Activated naive CD8-positive, alpha-beta T cell treated with anti-CD3 and anti-CD28 coated beads, Interleukin-2, amount 10 ng/mL, durations not matched to agents 7 days and 5 days (primary cell): ENCODE measurements at places on chromosomes 2 and 18. TPM values are rescaled to one million over a fixed set of nuclear protein-coding genes. Genes with fewer than 3 reads are reported as not detected.

Gene TTN
- 11.9 TPM for total RNA-seq

Gene THAP4
- 35.0 TPM for total RNA-seq

Gene RUFY4
- 3.0 TPM for total RNA-seq

Gene PAIP2B
- 4.2 TPM for total RNA-seq

Gene CXCR2
- total RNA-seq = 0.57 TPM

Gene REG3G
- total RNA-seq = not detected

DNA sequence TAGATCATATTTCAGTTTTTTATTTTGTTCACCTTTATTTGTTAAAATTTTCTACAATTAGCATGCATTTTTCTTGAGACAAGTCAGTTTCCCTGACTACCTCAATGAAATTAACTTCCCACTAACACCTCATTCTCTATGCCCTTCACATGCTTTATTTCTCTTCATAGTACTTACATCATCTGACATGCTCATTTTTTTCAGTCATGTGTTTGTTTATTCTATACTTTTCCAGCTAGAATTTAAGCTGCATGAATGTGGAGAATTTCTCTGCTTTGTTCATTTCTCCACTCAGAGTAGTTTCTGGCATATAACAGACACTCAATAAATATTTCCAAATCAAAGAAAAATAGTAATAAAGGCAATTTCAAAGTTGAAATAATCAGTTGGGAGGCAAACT, 78.9 kb upstream of the SCN7A start:
- no peaks in the 10 kb centered on the region for H3K4me1 ChIP-seq
- no peak overlapping the region for H3K4me3 ChIP-seq
- no peaks in the 10 kb centered on the region for H3K36me3 ChIP-seq
- no peak for DNase-seq
- H3K27ac ChIP-seq = no peak overlapping the region

GRCh38 chr2:720842-721241, 43.6 kb upstream of the TMEM18 start:
- H3K36me3 ChIP-seq = no peaks in the 10 kb centered on the region
- no peak overlapping the region for H3K27ac ChIP-seq

GRCh38 chr18:49616618-49617328, 54.9 kb downstream of the LIPG start:
- DNase-seq = no peak
- no peak overlapping the region for H3K27ac ChIP-seq
- peaks cover 2% of the 10 kb centered on the region for H3K36me3 ChIP-seq
- H3K4me3 ChIP-seq = no peak overlapping the region
- peaks cover 4% of the 10 kb centered on the region for H3K4me1 ChIP-seq

- no peak overlapping the region for H3K27ac ChIP-seq
- no peaks in the 10 kb centered on the region for H3K27me3 ChIP-seq
- DNase-seq = no peak
- H3K36me3 ChIP-seq = no peaks in the 10 kb centered on the region
- H3K4me1 ChIP-seq = peaks cover 9% of the 10 kb centered on the region
Measured at GRCh38 chr2:206983161-206983859, 44.0 kb downstream of the CPO start.

GRCh38 chr2:59177748-59178147, 936.6 kb upstream of the FANCL start:
- no peaks in the 10 kb centered on the region for H3K4me1 ChIP-seq
- no peaks in the 10 kb centered on the region for H3K27me3 ChIP-seq
- H3K4me3 ChIP-seq = no peak overlapping the region
- DNase-seq = no peak

DNA sequence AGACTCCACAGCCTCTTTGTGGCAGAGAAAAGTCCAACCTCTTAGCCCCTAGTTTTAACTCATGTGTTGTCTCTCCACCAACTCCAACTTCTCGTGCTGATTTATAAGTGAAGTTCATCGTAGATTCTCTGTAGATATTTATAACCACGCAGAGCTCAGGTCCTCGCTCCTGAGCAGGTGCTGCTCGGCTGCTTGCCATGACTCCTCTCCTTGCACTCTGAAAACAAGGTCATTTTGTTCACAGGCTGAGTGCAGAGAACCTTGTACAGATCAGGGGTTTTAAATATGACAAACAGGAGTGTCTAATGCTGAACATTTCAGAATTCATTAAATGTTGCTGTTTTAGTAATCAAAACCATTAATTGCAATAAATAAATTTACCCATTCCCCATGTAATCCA, 330.8 kb upstream of the GYPC start:
- peaks cover 7% of the 10 kb centered on the region for H3K4me1 ChIP-seq
- DNase-seq = no peak
- H3K27me3 ChIP-seq = no peaks in the 10 kb centered on the region
- H3K36me3 ChIP-seq = no peaks in the 10 kb centered on the region

DNA sequence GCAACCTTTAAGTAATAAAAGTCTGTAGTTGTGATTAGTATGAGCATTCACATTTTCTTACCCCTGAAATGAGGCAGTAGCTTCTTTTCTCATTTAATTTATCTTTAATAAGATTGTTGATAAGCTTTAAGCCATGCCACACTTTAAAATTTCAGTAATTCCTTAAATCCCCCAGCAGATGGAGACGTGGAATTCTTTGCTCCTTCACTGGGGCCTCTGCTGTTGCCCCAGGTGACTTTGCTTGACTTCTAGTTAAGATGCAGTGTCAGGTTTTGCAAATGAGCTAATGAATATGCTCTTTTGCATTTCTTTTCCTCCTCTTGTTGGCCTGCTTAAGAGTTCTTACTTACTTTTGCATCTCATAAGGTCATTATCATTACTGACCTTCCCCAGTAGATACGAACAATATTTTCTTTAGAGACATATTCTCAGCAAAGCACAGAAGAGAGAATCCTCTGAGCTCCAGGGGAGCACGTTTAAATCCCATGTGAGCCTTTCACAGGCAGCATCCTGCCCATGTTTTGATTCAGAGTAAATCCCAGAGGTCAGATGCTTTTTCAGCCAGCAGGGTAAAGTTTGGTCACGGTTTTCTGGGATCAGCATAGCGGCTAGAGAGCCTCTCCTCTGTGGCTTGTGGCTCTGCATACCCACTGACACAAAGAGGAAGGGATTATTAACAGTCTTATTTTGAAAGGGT, 222.9 kb downstream of the PTPRM start:
- no peaks in the 10 kb centered on the region for H3K27me3 ChIP-seq
- H3K36me3 ChIP-seq = no peaks in the 10 kb centered on the region
- no peaks in the 10 kb centered on the region for H3K4me1 ChIP-seq
- no peak overlapping the region for H3K27ac ChIP-seq
- H3K4me3 ChIP-seq = no peak overlapping the region

DNA sequence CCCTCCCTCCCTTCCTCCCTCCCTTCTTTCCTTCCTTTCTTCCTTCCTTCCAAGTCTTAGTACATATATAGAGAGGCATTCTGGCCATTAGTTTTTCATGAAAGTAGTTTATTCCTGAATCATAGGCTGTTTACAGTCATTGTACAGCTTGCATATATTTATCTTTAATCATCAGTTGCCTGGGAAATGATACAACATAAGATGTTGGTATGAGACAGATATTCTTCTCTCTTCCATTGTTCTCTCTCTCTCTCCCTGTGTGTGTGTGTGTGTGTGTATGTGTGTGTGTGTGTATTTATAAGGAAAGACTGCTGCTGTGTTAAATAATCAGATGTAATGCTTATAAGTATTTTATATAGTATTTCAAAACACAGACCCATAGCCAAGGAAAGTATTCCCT, 289.8 kb upstream of the UBE2E3 start:
- no peaks in the 10 kb centered on the region for H3K36me3 ChIP-seq
- H3K27me3 ChIP-seq = no peaks in the 10 kb centered on the region

- no peak overlapping the region for H3K27ac ChIP-seq
- DNase-seq = no peak
- H3K4me1 ChIP-seq = peaks cover 5% of the 10 kb centered on the region
- H3K27me3 ChIP-seq = no peaks in the 10 kb centered on the region
Measured at GRCh38 chr2:10287761-10288160, 14.9 kb upstream of the HPCAL1 start.

DNA sequence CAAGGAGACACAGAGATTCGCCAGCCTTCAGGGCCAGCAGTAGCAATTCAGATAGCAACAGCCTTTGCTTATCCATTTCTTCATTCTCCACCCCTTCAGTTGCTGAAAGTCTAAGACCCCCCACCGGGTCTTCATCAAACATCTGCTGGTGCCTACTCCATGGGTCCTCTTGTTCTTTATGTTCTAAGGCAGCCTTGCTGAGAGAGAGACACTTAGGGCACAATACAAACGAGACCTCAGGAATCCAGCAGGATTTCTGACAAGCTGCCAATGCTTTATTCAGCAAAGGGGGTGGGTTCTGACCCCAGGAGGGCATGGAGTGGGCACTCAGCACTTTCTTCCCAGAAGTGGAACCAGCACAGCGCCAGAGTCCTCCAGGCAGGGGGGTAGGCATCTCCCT, 36.2 kb upstream of the CNGA3 start:
- H3K4me1 ChIP-seq = no peaks in the 10 kb centered on the region
- peaks cover 40% of the 10 kb centered on the region for H3K27me3 ChIP-seq
- no peak overlapping the region for H3K4me3 ChIP-seq
- no peak for DNase-seq

DNA sequence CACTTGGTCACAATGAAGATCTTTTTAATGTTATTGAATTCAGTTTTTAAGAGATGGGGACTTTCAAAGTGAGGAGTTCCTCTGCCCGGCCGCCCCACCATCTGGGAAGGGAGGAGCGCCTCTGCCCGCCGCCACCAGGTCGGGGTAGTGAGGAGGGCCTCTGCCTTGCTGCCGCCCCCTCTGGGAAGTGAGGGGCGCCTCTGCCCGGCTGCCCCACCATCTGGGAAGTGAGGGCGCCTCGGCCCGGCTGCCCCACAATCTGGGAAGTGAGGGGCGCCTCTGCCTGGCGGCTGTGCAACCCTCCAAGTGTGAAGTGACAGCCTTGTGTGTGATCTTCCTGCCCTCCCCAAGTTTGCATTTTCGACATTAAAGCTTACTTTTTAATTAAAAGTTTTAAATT, 899.3 kb downstream of the TRIB2 start:
- DNase-seq = no peak
- no peaks in the 10 kb centered on the region for H3K27me3 ChIP-seq
- no peaks in the 10 kb centered on the region for H3K4me1 ChIP-seq
- H3K27ac ChIP-seq = no peak overlapping the region
- H3K4me3 ChIP-seq = no peak overlapping the region

DNA sequence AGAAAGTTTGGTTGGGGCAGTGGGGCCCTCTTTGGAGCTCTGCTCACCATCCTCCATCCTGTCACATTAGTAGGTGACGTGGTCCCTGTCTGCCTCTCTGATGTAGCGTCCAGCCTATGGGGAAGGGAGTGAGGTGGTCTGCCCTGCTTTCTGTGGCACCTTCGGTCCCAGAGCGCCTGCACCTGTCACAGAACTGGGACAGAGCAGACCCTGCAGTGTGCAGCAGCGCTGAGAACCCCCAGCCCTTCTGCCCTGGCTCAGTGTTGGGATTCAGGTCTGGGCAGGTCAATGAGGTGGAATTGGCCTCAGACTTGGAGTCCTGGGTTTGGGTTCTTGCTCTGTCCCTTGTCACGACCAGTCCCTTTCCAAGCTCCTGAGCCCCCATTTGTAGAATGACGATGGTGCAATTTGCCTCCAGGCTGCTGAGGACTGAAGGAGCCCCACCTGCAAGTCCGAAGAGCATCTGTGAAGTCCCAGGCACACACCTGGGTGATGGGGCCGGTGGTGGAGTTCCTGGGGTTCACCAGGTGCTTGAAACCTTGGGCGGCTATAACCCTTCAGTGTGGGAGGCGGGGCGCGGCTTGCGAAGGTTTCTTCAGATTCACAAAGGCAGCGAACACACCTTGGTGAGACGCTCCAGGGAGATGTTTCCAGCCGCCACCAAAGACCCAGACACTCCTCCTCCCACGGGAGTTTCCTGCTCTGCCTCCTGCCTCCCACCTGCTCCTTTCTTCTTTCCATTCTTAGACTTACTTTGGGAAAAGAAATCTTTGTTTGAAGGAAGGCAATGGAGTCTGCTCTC, 265.4 kb upstream of the HDAC4 start:
- H3K4me3 ChIP-seq = no peak overlapping the region
- H3K27ac ChIP-seq = no peak overlapping the region
- DNase-seq = no peak
- H3K36me3 ChIP-seq = no peaks in the 10 kb centered on the region
- peaks cover under 1% of the 10 kb centered on the region for H3K4me1 ChIP-seq

DNA sequence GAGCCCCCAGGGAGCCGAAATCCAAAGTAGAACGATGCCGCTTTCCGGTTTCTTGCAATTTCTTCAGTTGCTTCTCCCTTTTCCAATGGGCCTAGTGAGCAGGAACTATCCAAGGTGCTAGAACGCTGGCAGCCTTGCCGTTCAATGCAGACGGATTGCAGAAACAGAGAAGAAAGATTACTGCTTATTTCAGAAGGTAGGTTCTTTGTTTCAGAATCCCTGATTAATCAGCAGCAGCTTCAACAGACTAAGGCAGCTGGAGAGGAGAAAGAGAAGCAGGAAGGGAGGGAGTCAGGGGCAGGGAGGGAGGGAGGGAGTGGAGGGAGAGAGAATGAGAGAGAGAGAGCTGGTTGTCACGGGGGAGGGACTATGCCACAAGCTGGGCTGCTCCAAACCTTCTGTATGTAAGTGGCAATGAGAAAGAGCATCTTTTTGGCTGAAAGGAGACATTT, 576 bp downstream of the NYAP2 start:
- H3K27me3 ChIP-seq = peaks cover 14% of the 10 kb centered on the region
- no peaks in the 10 kb centered on the region for H3K4me1 ChIP-seq
- H3K36me3 ChIP-seq = no peaks in the 10 kb centered on the region
- no peak overlapping the region for H3K4me3 ChIP-seq
- no peak for DNase-seq
- H3K27ac ChIP-seq = no peak overlapping the region

GRCh38 chr2:226495466-226496272, 304.0 kb downstream of the IRS1 start:
- H3K27me3 ChIP-seq = peaks cover 4% of the 10 kb centered on the region
- H3K4me1 ChIP-seq = no peaks in the 10 kb centered on the region
- no peak overlapping the region for H3K4me3 ChIP-seq
- H3K27ac ChIP-seq = no peak overlapping the region
- DNase-seq = no peak

DNA sequence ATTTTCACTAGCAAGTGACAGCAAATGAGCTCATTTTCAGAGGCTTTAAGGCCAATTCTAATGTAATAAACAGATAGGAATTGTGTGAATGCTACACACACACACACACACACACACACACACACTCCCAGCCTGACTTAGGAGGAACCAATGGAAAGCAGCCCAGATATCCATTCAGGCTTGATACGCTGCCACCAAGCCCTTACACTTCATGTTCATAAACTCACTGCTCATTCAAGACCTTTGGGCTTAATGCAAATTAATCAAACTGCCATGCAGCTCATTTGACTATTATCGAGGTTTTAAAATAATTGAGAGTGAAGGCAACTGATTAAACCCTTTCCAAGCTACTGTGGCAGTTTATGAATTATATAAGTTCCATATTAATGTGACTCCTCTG, 298.9 kb upstream of the NCKAP5 start:
- DNase-seq = no peak
- no peak overlapping the region for H3K4me3 ChIP-seq
- H3K27ac ChIP-seq = no peak overlapping the region

- DNase-seq = no peak
- no peak overlapping the region for H3K4me3 ChIP-seq
- no peaks in the 10 kb centered on the region for H3K36me3 ChIP-seq
- H3K4me1 ChIP-seq = no peaks in the 10 kb centered on the region
- H3K27me3 ChIP-seq = peaks cover 7% of the 10 kb centered on the region
- H3K27ac ChIP-seq = no peak overlapping the region
Measured at GRCh38 chr18:22921772-22922171, 11.4 kb upstream of the RBBP8 start.
